Amygdala (tissue), 56 donors: ENCODE measurements at places on chromosomes 16 and 17.

- no peak for DNase-seq
These were observed 9.0 kb upstream of the ARHGAP27 start for GRCh38 chr17:45441526-45442310.

- no peak for DNase-seq
These were observed 1.1 kb downstream of the UNC13D start for GRCh38 chr17:75842963-75843576.

DNA sequence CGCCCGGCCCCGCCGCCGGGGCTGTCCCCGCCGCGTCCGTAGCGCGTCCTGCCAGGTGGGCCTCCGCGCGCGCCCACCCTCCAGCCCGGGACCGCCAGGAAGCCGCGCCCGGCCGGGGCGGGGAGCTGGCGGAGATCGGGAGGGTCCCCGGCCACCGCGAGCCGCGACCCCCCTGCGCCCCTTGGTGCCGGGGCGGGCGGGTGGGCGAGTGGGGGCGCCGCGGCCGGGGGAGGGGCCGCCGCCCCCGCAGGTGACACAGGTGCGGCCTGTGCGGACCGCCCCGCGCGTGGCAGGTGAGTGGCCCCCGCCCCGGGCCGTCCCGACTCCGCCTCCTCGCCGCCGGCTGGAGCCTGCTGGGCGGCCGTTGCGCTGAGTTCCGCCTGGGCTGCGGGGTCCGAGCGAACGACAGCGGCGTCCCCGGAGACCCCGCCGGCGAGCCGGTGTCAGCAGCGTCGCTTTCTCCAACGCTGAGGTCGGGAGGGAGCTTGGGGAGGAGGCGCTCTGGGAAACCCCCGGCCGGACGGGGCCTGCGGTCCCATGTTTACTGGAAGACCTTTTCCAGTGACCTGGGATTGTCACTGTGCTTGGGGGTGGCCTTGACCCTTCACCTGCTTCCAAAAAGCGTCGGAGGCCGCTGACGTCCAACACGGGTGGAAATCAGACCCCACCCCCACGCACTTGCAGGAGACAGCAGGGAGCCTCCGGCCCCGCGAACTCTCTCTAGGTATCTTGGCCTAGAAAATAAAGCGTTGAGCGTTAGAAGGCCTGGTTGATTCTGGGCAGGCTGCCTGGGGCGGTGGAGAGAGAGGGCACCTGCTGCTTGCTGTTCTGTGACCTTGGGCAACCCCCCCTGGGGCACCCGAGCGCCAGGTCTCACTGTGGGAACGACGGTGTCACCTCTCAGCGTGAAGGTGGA, 542 bp downstream of the KLHL36 start:
- no peak for DNase-seq

- DNase-seq: no peak
These were observed 17.8 kb upstream of the OSGIN1 start for GRCh38 chr16:83935005-83935857.

DNA sequence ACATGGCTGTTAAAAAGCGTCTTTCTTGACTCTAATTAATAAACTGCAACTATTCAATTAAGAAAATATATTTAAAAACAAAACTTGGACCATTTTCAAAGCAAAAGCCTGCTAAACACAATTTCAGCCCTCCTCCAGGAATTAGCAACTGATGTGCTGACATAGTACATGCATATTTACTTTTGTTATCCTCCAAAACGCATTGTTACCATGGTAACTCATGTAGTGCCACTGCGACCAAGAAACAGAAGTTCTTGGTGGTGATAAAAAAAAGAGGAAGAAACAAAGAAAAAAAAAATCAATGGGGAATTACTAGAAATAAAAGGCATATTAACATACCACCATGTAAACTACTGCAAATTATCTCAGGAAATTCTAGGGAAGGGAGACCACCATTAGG, 793.4 kb upstream of the CDH8 start:
- no peak for DNase-seq

DNA sequence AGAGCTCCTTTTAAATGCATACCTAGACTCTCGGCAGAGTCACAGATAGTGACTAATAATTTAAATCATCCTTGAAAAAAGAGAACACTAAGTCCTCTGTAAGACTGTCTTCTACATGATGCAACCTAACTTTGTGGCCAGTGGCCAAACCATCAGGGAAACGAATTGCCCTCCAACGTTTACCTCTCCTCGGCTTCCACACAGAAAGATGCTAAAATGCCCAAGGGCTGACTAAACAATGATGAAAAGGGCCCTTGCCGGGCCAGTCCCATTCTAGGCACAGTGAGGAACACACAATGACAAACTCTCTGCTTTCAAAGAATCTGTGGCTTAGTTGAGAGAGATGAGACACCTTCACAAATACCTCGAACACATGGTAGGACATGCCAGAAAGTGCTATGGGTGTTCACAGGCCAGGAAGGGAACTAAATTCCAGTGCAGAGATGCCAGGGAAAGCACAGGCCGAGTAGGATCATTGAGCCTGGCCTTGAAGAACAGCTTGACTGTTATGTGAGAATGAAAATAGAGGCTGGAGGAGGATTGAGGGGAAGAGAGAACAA, 35.3 kb upstream of the PITPNM3 start:
- DNase-seq: no peak

- no peak for DNase-seq
These were observed 4.9 kb downstream of the WSCD1 start for GRCh38 chr17:6075050-6075449.

DNA sequence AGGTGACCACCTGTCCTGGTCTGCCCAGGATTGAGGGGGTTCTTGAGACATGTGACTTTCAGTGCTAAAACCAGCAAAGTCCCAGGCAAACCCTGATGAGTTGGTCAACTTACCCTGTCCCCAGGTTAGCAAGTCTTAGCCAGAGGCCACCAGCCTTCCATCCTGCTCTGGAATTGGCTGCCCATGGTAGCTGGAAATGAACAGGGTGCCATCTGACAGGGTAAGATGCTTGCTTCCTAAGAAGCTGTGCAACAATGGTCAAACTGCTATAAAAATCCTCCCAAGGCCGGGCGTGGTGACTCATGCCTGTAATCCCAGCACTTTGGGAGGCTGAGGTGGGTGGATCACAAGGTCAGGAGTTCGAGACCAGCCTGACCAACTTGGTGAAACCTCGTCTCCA, 22.8 kb upstream of the MTMR4 start:
- no peak for DNase-seq

DNA sequence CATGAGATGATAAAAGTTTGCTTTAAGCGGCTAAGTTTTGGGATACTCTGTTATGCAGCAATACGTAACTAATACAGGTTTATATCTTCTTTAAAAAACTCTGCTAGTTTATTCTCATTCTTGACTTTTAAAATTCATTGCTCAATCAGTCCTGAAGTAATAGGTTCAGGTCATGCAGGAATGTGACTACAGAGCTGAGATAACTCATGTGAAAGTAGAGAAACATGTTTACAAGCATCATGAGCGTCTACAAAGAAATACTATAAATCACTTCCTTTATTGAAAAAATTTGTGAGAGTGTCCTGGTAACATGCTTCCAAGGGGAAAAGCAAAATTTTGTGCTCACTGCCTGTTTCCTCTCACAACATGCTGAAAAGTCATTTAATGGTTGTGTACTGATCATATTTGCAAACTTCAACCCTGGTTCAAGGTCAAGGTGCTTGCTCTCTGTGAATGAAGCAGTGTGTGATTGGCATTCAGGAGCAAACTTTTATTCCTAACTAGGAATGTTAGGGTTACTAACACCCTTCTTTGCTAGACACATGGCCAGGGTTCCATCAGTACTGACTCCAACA, 12.5 kb upstream of the TMIGD1 start:
- DNase-seq: no peak

DNA sequence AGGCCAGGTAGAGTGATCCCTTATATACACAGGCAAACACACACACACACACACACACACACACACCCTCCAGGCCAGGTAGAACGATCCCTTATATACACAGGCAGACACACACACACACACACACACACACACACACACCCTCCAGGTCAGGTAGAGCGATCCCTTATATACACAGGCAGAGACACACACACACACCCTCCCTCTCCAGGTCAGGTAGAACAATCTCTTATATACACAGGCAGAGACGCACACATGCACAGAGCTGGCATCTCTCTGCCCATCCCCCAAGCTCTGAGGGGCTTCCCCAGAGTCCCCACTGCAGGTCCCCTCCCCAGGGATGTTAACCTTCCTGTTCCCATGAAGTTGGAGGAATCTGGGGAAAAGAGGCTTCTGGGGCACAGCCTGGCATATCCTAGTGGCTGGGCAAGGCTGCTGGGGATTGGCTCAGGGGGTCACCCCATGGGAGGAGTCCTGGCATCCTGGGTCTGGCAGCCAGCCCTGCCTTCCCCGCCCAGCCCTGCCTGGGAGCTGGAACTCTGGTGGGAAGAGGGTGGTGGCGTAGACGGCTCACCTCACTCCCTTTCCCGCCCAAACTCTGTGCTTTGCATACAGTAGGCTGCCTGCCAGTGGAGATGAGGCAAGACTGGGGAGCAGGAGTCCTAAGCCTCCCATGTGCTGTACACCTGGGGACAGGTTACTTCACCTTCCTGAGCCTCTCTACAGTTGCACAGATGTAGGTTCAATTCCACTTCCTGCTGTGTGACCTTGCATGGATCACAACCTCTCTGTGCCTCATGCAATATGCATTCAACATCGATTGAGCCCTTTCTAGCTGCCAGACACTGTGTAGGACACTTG, 41.8 kb downstream of the TEKT5 start:
- no peak for DNase-seq

- DNase-seq: no peak
These were observed 329 bp upstream of the NLE1 start for GRCh38 chr17:35142467-35142796.

DNA sequence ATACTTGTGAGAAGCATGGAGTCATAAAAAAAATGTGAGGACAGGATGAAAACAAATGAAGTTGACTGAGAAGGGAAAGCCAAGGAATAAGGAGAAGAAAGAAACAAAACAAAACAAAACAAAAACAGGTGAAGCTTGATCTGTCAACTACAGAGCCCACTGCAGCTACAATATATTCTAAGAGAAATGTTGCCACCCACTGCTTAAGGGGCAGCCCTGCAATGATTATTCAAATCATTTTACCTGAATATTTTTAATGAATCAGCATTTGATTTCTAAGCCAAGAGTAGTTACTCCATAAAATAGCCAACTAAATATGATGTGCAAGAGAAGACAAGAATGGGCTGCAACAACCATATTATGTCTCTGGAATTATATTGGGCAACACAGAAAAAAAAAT, 252.0 kb upstream of the KIF2B start:
- DNase-seq: no peak

- DNase-seq: no peak
These were observed 11.7 kb downstream of the TMEM100 start for GRCh38 chr17:55710829-55711496.

DNA sequence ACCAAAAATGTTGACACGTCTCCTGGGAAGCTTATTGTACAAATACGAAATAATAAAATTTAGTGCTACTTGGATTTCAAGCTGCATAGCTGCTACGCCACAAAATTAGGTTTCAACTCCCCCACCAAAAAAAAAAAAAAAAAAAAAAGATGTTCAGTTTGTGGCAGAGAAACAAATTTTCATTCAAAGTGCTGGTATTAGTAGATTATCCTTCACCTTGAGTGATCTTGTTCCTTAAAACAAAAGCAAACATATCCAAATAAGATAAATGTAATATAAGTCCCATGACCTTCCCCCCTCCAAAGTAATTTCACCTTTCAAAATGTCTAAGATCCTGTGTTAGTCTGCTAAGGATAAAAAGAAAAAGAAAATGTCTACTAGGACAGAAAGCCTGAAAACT, 2.2 kb downstream of the TOB1 start:
- DNase-seq: no peak

DNA sequence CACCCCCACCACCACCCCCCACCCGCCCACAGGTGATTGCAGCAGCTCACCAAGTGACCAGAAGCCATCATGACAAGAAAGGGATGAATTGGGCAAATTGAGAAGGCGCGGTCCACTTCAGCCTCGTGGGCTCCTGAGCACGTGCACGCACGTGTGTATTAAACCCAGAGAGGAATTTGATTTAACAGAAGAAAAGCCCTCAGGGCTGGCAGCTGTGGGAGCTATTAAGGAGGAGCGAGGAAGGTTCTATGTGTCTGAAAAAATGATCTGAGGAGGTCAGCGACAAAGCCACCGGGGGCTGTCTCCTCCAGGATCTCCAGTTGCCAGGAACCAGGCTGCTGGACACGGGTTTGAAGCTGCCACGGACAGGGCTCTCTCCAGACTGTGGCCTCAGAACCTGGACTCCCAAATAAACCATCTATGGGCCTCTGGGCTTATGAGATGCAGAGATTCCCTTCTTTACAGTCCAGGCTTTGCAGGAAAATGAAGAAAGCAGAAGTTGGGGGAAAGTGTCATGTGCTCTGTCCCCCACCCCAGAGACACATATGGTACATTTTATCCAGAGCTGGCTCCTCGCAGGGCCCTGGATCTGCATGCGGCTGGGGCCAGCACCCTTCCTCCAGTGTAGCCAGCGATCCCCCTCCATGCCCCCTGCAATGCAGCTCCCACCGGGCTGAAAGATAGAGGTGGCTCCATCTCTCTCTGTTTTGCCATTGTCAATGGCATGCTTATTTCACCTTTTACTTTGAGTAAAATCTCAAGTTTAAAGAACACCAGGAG, 219.7 kb upstream of the RPL38 start:
- no peak for DNase-seq
